ENCODE measurements at places on chromosomes 7 and 10.

DNA sequence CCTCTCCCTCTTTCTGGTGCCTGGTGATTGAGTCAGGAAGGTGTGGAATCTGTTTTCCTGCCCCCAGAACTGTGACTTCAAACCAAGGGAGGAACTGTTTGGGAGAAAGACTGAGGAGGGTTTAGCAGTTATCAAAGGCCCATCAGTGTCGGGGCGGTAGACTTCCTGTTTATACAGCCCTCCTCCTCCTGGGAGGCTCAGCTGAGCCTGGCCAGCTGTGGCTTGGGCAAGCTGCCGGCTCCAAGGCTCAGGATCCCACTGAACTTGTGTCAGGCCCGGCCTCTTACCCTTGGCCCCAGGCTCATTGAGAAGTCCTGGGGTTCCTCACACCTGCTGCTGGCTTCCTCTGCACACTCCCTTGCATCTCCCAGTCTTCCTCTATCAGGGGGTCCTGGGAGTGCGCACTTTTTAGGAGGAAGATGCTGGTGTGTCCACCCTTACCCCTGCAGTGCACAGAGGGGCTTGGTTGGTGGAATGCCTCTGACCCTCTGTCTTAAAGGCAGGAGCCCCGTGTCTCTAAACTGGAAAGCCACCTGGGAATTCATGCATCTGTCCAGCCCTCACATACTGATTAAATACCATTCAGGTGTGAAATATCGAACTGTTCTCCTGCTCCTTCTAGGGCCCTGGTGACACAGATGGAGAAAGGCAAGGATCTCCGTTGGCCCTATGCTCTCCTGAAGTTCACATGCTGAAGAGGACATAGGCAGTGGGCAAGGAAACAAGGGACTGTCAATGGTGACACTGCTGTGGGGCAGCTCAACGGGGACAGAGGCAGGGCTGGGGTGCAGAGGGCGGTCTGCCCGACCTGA, 32.4 kb downstream of the CXCL12 start:
- DNase-seq = no peak

GRCh38 chr7:44307301-44307900, 18.0 kb downstream of the CAMK2B start:
- peak; percentile 6 for DNase-seq

DNA sequence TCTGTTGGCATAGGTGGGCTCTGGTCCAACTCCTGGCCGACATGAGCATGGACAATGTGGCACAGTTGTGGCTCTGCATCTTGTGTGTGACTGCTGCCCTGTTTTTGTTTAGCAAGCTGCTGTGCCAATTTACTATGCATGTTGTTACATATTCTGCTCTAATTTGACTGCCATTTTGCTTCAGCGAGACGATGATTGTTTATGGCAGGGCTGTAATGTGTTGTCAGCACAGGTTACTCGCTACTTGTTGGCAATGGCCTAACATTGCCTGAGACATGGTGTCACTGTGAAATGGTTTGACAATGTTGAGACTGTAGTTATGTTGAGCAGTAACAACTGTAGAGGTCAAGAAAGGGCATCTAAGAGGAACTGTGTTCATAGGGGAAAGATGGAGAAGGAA, 659.6 kb downstream of the AUTS2 start:
- DNase-seq = no peak

GRCh38 chr7:127844707-127845331, 186.4 kb downstream of the LRRC4 start:
- DNase-seq = no peak

DNA sequence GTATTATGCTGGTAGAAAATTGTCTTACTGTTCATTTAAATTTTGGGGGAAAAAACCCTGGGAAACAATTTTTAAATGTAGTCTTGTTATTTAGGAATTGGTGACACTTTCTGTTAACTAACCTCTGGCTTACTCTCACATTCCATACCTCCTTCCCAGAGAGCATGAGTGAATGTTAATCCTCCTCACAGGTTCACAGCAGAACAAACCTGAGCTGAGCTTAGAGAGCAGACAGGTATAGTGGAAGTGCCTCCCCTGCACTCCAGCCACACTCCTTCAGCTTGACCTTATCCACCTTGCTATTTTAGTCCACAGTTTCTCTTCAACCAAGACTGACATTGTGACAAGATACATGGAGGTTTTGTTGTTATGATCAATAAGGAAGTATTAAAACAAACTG, 235.9 kb downstream of the FOXP2 start:
- no peak for DNase-seq

DNA sequence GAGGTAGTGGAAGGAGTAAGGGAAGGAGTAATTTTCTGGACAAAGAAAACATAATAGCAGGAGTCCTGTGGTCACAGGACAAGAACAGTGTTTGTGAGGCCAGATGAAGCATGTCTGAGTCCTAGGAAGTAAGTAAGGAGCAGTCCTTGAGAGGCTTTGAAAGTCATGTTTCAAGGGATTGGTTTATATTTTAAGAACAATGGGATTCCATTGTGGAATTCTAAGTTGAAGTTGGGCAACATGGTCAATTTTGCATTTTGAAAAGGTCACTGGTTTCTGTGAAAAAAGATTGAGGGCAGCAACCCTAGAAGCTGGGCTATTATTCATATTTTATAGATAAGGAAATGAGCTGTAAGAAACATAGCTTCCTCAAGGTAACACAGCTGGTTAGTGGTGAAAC, 10.8 kb upstream of the SLC25A28 start:
- DNase-seq = no peak

All from activated CD4-positive, alpha-beta T cell treated with anti-CD3 and anti-CD28 coated beads, Interleukin-2, amount 10 ng/mL, durations not matched to agents 7 days and 5 days (primary cell).